Dermis microvascular lymphatic vessel endothelial cell (primary cell): ENCODE measurements at places on chromosomes 5 and 9. TPM values are rescaled to one million over a fixed set of nuclear protein-coding genes. Genes with fewer than 3 reads are reported as not detected.

BAAT gene
- total RNA-seq, result under 0.01 TPM in 1 of 2 replicates, not detected in the other

DENND4C gene
- total RNA-seq, result 66.8 and 93.1 TPM in 2 replicates

PTGES2 gene
- 67.3 and 73.2 TPM in 2 replicates for total RNA-seq

KCNN2 gene
- total RNA-seq, result 1.8 and 3.4 TPM in 2 replicates

LARP1 gene
- total RNA-seq, result 30.4 and 45.0 TPM in 2 replicates

SLC4A9 gene
- total RNA-seq, result not detected in 2 replicates

FAM114A2 gene
- total RNA-seq, result 21.5 and 21.8 TPM in 2 replicates

ANXA2R gene
- total RNA-seq, result 6.0 and 9.6 TPM in 2 replicates

ZNF658 gene
- 4.8 and 5.0 TPM in 2 replicates for total RNA-seq

TMOD1 gene
- total RNA-seq, result 1.7 and 2.1 TPM in 2 replicates
